ENCODE measurements at places on chromosomes 1 and 21. TPM values are rescaled to one million over a fixed set of nuclear protein-coding genes. Genes with fewer than 3 reads are reported as not detected.

EBNA1BP2 gene
- 155 TPM for total RNA-seq

NDUFV3 gene
- 51.7 TPM for total RNA-seq

GGPS1 gene
- 35.7 TPM for total RNA-seq

SPRR2D gene
- not detected for total RNA-seq

TPTE gene
- total RNA-seq: not detected

ALX3 gene
- total RNA-seq: not detected

PCSK9 gene
- total RNA-seq: 30.1 TPM

Measured in myometrial cell (primary cell).